NCI-H345 (cell line): ENCODE measurements at places on chromosomes 7 and 10.
A peak's percentile ranks its signal among the peaks of the same experiment; 100 is the strongest.

GRCh38 chr10:31644931-31645633 lies 283.5 kb downstream of the ARHGAP12 start:
- DNase-seq = no peak

DNA sequence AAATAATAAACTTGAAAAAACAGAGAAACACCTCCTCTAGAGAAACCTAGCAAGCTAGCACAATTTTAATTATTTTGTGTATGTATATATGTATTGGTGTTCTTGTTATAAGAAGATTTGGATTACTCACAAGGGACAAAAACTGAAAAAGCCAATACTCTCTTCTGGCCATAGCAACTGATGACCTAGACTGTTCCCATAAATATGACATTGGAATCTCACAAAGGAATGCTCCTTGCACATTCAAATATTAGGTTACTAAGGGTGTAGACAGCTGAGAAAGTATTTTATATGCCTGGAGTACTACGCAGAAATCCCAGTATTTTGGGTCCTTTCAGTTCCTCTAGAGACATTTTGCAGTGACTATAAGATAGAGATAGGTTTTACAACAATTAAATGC lies 279.4 kb downstream of the FZD1 start:
- no peak for DNase-seq

DNA sequence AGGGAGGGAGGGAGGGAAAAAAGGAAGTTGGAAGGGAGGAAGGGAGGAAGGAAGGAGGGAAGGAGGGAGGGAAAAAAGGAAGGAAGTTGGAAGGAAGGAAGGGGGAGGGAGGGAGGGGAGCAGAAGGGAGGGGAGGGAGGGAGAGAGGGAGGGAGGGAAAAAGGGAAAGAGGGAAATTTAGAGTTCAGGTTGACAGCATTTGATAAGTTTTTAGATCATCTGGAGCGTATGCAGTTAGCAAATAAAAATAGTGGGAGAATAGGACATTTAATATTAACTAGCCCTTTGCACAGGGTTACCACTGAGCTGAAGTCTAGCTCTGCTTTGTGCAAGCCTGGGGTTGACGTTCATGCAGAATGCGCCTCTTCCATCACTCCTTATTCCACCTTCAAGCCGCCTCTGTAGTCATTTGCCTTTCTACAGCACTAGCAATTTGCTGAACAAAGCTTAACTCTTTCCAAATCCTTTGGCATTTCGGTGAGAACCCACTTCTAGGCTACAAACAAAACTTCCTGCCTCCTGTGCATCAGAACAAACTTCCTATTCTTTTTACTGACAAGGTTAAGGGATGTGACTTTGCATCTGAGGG lies 8.6 kb downstream of the STRA8 start:
- no peak for DNase-seq

DNA sequence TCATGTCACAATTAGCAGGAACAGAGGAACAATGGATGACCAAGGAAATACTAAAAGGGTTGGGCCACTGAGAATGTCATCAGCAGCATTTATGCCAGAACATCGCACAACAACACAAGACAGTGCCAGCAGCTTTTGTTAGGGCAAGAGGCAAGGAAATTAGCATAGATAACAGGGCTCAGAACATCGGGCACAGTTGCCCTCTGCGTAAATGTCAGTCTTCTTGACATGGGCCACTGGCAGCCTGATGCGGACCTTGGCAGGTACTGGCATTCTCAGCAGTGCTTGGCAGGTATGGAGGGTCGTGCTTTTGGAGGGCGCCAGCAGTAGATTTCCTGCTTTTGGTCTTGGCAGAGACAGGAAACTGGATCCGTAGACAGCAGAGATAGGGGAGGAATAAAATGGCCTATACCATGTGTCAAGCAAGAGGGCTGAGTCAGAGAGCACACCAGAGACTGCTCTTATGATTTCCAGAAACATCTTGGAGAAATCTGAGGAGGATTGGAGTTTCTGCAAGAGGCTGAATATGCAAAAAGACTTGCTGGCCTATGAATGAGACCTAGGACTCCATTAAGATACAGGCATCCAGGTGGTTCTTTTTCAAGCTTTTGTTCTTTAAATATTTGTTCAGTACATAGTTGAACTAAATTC lies 371.5 kb upstream of the MTPN start:
- DNase-seq = no peak

GRCh38 chr7:112550468-112551060 lies 69.8 kb downstream of the LSMEM1 start:
- peak; percentile 48 for DNase-seq

- DNase-seq = no peak
Observed at GRCh38 chr10:71390461-71390835, 6.3 kb upstream of the CDH23 start.

DNA sequence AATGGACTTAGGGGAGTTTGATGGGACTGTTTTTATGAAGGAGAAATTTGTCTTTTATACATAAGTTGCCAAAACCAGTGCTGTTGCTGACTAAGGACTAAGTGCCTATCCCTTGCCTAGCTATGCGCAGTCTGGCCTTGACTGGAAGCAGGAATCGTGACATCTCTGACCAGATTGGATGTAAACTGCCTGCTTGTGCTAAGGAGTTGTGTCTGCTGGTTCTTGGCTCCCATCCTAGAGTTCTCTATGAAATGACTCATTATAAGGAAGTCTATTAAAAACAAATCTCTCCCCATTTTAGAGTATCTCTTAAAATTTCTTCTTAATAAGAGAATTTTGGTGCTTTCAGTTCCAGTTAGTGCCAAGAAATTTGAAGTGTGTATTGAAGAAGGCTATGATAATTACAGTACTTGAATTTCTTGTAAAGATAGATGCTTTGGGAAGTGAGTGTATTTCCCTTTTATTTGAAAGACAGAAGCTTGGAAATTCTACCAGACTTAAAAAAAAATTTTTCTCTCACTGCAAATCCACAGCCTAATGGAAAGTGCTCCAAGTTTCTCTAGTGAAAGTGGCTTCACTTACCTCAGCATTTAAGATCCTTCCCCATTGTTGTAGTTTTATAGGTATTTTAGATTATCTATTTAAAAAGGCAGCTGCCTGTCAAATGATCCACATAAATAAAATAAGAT lies 77.6 kb downstream of the BICC1 start:
- no peak for DNase-seq

- DNase-seq = peak; percentile 67
Observed at GRCh38 chr7:157690058-157690832, 353.4 kb downstream of the DNAJB6 start.

GRCh38 chr10:26802527-26802926 lies 58.2 kb downstream of the ABI1 start:
- no peak for DNase-seq

DNA sequence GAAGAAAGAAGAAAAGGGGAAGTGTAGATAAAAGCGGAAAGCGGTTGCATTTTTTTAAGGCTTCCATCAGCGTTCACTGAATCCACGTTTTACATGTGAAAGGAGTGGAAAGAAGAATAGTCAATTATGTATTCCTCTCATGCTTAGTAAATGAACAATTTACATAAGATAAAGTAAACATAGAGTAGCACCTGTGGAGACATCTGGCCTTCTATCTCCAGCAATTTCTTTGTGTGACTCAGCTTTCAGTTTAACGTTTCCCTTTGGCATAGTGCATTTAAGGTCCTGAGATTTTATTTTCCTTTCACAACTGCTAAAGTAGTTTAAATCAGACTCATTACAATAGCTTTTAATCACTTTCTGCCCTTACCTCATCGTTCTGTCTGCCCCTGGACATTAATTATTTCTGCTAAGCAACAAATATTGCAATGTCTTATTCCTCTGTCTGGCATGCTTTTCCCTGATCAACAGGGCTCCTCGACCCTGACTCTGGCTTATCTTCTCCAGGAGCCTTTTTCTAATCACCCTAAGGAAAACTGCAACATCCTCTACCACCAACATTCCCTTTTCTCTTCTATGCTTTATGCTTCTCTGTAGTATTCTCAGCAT lies 383.5 kb upstream of the VWC2 start:
- DNase-seq = no peak

GRCh38 chr7:2680256-2680655 lies 7.7 kb upstream of the AMZ1 start:
- DNase-seq = no peak

DNA sequence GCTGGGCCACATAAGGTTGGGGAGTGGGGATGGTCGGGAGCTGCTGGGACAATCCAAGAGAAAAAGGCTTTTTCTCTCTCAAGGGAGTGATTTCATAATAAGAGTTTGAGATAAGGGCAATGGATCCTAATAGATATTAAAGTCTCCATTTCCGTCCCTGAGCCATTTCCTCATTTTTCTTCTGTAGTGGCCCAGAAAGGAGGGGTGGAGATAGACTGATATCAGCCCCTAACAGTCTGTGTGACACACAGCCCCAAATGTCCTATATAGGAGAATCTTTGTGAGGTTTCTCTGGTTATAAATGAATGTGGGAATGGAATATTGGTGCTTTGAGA lies 35.2 kb downstream of the PRSS2 start:
- no peak for DNase-seq

- no peak for DNase-seq
Observed at GRCh38 chr7:5774790-5775189, 6.7 kb downstream of the RNF216 start.

GRCh38 chr7:95501261-95501832 lies 15.6 kb downstream of the ASB4 start:
- no peak for DNase-seq

DNA sequence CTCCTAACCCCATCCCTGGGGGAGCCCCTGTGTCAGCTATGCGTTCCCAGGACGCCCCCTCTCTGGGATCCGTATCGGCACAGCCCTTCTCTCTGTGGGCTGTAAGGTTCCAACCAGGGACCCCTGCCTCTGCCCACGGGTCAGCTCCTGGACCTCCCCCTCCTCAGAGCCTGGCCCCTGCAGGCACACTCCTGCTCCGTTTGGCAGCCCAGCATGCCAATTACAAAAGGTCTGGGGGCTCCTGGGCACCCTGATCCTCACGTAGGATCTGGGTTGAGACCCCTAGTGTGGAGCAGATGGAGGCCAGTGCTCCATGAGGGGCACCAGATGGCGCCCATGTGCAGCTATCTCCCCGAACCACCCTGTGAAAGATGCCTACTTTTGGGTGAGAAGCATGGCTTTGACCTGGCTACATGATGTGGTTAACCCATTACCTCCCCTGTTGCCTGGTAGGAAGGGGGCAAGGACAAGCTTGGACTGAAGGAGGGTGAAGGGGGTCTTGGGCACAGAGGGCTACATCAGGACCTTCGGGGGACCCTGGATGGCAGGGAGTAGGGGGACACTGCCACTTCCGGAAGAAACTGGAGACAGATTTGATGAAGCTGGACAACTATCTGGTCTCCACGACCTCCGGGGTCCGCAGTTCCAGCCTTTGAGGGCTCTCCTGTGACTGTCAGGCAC lies 9.0 kb downstream of the TACR2 start:
- no peak for DNase-seq

GRCh38 chr7:28354601-28355402 lies 57.5 kb upstream of the CREB5 start:
- DNase-seq = peak; percentile 34

DNA sequence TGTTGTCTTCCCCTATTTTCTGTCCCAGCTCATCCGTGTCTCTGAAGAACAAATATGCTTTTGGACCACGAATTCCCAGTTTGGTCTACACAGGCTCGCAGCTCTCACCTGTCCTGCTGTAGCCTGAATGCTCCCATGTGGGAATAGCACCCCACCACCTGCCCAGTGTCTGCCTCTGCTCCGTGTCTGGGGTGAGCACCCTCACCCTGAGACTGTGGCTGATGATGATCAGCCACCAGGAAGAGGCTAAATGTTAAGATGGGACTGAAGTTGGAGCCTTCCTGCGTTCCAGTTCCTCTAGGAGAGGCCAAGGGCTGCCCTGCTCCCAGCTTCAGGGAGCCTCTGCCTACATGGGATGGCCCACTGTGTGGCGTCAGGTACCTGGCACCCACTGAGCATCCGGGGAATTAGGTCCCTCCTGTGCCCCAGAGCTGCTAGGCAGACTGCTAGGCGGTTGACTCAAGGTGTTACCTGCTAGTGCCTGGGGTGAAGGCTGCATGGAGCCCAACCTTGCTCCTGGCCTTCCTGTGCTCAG lies 3.7 kb downstream of the PGAM2 start:
- no peak for DNase-seq

GRCh38 chr7:2105917-2106316 lies 126.8 kb downstream of the MAD1L1 start:
- DNase-seq = no peak

GRCh38 chr7:1748839-1749173 lies 78.7 kb downstream of the ELFN1 start:
- no peak for DNase-seq

DNA sequence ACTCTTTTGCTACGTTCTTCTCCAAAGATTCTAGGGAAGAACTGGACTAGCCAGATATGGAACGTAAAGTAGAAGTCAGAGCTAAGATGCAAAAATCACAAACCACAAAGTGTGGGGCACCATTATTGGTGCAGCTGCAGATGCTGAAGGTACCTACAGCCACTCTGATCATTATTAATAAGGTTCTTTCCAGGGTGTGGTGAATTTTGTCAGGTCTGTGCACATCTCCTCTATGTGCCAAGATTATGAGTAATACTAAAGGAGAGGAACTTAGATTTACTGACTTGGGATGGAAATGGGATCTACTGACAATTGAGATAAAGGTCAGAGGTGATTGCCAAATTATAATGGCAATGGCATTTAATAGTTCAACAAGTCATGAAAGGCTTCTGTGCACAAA lies 148.2 kb downstream of the RAPGEF5 start:
- no peak for DNase-seq

DNA sequence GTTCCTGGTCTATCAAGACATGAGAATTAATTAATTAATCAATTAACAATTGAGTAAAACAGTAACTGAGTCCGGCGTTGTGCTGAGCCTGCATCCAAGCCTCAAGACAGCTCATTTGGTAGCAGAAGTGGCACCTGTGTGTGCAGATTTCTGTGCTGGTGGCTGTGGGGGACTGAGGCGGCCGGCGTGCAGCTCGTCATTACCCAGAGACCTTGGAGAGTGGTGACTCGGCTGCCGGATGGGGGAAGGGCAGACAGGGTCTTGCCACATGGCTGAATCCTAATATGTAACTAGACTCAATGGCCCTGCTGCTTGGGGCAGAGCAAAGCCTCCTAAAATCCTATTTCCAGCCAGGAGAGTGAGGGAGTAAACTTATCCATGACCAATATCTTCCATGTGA lies 510.2 kb downstream of the TCERG1L start:
- no peak for DNase-seq

GRCh38 chr7:92781117-92781720 lies 55.2 kb downstream of the CDK6 start:
- no peak for DNase-seq

DNA sequence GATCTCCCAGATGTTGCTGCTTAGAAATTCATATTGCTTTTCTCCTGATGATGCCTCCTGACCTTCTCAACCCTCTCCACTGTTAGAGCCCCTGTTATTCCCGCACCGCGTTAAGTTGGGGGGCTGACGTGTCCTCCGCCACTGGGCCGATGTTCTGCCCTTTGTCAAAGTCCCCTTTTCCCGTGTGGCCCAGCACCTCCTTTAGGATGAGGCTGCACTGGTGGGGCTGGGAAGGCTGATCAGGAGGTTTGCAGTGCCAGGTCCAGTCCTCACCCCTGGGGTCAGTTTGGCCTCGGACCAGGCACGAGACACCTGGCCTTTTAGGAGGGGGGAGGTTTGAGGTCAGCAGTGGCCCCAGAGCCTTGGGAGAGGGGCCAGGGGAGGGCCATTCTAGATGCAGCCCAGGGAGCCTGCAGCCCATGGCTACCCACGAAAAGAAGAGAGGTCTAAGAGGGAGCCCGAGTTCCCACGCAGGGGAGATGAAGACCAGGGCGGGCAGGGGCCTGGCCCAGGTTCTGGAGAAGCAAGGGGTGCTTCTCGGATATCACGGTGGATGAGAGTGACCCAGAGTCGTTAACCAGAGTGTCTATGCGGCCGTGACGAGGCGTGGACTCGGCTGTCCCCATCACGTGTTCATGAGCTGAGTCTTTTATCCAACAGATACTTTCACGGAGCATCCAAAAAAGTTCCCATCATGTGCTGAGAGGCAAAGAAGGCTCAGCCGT lies 150.4 kb downstream of the DNAJB6 start:
- DNase-seq = no peak
